LoVo (cell line): ENCODE measurements at places on chromosomes 3 and 15.

GRCh38 chr3:142945023-142945422 lies 18.5 kb downstream of the PAQR9 start:
- no peak for DNase-seq

DNA sequence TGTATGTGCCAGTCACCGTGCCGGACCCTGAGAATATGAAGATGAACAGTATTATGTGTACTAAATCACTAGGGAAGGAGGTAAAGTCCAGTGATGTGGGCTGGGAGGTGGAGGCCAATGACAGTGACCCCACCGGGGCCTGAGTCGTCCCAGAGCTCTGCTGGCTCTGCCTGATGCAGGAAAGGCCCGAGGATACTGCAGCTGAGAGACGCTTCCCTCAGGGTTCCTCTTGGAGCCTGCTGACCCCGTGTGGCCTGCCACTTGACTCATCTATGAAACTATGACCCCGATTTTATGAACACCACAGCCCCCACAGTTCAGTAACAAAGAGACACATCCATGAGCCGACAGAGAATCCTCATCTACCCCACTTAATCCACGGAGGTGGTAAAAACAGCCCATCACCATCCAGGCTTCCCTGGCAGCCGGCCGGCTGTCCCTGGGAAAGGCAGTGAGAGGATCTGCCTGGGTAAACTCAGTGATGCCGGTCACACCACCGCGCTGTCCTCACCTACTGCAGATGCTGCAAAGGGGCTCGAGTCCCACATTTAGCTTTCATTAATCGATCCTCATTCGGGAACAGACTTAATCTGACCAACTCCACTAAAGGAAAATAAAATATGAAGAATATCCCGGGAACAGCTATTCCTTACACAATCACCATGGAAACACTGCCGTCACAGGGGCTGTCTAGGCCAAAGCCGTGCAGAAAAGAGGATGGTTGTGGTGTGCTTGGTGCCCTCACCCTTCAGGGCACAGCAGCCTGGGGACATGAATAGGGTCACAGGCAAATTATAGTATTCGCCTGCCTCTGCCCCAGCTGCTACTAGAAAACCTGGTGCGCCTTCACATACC lies 82.9 kb downstream of the ARRDC4 start:
- DNase-seq = no peak

- no peak for DNase-seq
Measured at GRCh38 chr3:59809016-59809415, 759.2 kb upstream of the CFAP20DC start.

GRCh38 chr3:98188545-98188944 lies 22.0 kb downstream of the OR5H15 start:
- DNase-seq = no peak

GRCh38 chr15:92819278-92820235 lies 80.6 kb upstream of the CHD2 start:
- no peak for DNase-seq

- no peak for DNase-seq
Measured at GRCh38 chr15:95134431-95135110, 903.2 kb downstream of the MCTP2 start.

GRCh38 chr3:55780913-55781312 lies 293.8 kb upstream of the WNT5A start:
- DNase-seq = no peak

DNA sequence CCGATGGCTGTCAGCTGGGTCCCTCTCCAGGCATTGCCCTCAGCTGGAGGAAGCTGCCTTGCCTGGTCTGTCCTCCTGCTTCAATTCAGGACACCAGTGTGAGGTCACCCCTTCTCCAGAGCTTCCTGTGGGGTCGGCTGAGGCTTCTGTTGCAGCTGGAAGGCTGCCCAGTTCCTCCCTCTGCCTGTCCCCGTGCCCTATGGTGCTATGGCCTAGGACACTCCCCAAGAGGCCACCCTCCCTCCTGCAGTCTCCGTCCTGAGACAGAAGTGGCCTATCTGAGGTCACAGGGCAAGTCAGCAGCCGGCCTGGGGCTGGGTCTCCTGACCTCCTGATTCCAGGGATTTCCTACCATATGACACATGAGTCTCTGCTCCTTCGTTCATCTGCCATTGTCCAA lies 57.9 kb downstream of the RASGRF1 start:
- DNase-seq = no peak

DNA sequence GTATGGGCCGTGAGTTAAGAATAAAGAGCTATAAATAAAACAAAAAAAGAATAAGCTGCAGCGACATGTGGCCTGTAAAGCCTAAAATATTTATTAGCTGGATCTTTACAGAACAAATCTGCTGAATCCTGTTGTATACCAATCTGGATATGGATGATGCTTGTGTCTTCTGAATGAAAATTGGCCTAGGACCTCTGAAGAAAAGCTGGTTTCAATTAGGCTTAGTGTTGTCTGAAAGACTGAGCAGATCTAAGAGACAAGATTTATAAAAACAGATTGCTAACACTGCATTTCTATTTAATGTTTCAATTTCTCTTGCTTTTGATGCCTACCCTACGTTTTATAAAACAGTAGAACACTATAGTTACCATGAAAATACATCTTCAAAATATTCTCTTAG lies 57.9 kb downstream of the ST3GAL6 start:
- no peak for DNase-seq

GRCh38 chr3:105891101-105891500 lies 22.3 kb upstream of the CBLB start:
- no peak for DNase-seq

DNA sequence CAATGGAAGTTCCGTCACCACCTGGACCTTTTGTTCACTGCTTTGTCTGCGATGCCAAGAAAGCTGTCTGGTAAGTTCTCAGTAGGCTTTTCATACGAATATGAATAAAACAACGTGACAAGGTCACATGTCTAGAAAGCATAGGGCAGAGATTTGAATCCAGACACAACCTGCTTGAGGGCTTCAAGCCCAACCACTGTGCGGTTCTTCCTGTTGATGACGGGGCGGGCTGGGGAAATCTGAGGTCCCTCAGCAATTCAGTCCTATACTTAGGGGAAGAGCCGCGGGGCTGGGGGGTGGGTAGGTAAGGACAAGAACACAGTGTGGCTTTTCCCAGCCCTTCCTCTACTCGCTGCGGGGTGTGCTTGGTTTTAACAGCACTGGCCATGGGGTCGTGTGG lies 32.4 kb upstream of the SMAD3 start:
- DNase-seq = no peak

GRCh38 chr3:52225452-52226228 lies at the start of gene TLR9:
Gene TLR9, minus strand, starts transcription at chr3:52225645. Its CDS starts 116 bp downstream, at chr3:52225529.
- DNase-seq = no peak

DNA sequence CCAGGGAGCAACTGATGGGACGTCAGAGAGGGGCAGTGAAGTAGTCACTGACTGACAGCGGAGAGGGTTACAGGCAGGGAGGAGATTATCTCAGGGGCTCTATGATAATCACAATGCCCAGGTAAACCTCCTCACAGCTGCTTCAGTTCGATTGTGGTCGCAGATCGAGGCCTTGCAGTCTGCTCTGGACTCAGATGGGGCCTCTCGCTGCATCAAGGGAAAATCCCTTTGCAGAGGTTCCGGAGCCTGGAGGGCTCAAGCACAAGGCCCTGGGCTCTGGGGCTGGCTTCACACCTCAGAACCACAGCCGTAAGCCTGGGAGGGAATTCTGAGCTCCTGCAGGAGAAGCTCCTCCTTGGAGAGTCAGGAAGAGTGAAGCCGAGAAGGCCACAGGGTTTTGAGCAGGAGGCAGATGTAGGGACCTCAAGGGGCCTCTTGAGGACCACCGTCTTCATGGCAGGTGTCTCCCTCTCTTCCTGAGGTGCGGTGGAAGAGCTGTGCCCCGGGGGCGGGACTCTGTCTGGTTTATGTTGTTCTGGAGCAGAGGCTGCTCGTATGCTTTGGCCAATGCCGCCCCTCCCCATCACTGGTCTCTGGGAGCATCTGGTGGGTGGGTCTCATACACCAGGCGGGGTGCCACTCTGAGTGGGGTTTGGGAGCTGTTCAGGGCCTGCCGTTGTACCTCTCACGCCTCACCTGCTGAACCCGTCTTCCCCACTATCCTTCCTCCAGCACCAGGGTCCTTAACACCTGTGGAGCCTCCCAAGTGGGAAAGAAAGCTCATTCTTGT lies 19.5 kb upstream of the SNRPA1 start:
- no peak for DNase-seq

DNA sequence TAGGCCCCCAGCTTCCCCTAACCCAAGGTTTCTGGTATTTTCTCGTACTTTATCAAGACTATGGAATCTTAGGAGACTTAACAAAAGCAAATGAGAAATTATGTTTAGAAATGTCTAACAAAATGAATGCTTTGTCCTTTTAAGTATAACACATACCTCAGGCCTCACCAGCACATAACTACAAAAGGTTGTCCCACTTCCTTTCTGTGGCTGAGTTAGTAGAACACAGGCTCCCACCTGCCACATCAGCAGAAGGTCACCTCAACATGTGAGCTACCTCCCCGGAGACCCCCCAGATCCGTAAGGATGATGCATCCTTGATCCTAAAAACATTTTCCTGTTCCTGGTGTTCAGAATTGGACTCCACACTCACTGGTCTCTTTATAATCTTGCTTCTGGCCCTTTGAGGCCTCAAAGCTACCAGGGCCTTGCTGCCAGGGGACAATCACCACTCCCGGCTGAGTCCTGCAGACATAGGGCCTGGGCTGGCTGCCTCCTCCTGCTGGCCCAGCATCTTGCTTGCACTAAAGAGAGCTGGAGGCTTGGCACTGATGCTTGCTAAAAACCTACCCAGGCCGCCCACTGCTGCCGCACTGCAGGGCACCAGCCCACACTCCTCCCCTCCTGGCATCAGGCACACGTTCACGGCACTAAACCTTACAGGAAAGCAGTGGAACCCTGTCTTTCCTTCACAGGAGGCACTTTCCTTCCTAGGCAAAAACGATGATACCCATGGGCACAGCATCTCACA lies 2.9 kb downstream of the CCRL2 start:
- no peak for DNase-seq

- no peak for DNase-seq
Measured at GRCh38 chr3:118477768-118478167, 556.9 kb downstream of the IGSF11 start.

DNA sequence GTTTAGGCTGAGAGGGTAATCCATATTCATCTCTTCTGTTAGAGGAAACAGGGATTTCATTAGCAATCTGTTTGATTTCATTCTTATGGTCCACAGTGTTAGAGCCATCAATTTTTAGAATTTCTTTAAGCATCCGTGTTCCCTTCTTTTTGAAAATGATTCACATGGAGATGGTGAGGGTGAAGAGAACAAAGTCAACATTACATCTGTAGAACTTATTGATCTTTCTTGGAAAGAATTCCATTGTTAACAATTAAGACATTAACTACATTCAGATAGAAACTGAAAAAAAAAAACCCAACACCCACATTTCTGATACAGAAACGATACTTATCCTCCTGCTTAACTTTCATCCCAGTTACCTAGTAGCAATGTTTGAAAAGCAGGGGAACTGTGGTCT lies 107.0 kb upstream of the GK5 start:
- DNase-seq = no peak

GRCh38 chr3:53493963-53494791 lies at the start of gene CACNA1D:
Gene CACNA1D, plus strand, starts transcription at chr3:53494611. Its CDS starts 556 bp downstream, at chr3:53495167.
- peak; percentile 65 for DNase-seq

DNA sequence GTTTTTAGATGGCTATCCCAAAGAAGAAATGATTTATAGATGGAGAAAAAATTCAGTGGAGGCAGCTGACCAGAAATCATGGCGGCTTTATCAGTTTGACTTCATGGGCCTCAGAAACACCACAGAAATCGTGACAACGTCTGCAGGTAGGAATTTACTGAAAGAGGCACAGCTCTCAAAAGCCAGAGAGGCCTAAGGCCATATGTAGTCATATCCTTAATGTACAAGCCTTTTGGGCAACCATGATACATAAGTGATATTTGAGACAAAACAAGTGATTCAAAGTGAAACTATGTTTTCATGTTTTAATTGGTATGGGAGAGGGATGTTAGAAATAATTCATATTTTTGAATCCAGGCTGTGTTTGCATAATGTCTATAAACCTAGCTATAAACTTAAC lies 509.7 kb downstream of the GABRG3 start:
- no peak for DNase-seq

DNA sequence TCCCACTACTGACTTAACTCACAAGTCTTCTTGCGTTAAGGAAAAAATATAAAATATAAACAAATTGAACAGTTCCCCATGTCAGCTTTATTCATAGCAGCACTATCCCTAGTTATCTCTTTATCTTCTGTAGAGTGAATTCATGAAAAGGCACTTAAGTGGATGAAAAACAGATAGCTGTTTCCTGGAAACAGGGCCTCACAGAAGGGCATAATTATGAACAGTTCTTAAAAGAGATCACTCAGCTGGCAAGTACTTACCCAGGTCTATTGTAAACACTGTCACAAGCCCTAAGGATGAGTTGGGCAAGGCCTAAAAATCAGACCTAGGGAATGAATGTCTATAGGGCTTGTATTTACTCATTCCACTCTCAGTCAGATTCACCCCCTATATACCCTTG lies 10.7 kb downstream of the MB21D2 start:
- no peak for DNase-seq

DNA sequence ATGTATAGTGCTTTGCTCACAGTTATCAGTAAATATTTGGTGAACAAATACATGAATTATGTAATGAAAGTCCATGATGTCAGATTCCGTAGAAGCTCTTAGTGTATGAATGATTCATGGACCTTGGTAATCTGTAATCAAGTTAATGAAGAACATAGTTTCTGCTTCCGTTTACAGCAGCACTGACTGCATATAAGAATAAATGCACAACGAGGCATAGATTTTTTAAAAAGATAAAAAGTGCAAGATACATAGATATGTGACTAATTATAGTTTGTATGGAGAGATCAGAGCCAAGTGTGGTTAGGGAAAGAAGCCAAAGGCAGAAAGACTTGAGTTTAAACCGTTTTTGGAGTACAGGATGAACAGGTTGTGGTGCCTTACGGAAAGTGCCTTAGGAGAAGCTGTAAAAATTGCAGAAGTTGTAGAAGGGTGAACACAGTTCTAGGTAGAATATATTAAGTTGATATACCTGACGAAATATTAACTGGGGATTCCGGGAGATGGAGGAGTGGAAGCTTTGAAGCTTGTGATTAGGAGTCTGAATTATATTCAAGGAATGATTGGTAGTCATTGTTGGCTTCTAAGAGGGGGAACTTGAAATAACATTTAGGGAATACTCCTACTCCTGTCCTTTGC lies 293.1 kb downstream of the NLGN1 start:
- DNase-seq = no peak

DNA sequence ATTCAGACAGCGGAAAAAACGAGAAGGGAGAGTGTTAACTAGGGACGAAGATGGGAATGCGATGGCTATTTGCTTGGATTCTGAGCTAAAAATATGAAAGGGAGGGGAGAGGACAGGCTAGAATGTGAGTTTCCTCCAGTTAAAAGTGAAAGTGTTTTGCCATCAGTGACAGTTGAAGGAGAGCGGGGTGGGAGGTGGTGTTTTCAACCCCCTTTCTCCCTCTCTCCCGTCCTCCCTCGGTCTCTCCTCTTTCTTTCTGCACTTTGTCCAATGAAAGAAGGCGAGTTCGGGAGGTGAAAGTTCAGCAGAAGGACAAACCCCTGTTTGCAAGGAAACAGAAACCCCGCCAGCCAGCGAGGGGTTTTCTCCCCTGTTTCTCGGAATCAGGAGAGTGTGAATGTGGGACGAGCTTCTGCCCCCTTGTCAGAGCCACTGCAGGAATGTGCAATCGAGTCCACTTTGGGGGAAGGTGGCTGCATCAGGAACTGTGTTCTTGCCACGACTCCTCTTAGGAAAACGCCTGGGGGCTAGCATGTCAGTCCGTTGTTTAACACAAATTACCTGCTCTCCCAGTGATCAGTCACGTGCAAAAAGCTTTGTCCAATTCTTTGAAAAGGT lies 975 bp upstream of the FOXP1 start:
- peak; percentile 16 for DNase-seq
